Thymus (tissue), 14 donors: ENCODE measurements at places on chromosomes 3 and 15.

DNA sequence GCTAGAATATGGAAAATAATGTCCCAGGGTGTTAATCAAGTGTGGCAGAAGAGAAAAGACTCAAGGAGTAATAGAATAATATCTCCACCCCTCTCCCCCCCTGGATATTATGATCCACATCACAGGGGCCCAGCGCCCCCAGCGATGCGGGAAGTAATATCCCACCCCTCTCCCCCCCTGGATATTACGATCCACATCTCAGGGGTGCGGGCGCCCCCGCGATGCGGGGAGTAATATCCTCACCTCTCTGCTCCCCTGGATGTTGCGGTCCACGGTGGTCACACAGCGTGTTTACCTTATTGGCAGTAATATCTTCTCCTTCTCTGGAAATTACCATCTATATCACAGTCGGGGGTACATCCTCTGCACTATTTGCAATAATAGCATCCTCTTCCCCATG is 97.1 kb upstream of the OSBPL11 start:
- DNase-seq: no peak
- no peaks in the 10 kb centered on the region for H3K27me3 ChIP-seq
- H3K4me1 ChIP-seq: no peaks in the 10 kb centered on the region
- H3K27ac ChIP-seq: no peak overlapping the region
- no peaks in the 10 kb centered on the region for H3K36me3 ChIP-seq

DNA sequence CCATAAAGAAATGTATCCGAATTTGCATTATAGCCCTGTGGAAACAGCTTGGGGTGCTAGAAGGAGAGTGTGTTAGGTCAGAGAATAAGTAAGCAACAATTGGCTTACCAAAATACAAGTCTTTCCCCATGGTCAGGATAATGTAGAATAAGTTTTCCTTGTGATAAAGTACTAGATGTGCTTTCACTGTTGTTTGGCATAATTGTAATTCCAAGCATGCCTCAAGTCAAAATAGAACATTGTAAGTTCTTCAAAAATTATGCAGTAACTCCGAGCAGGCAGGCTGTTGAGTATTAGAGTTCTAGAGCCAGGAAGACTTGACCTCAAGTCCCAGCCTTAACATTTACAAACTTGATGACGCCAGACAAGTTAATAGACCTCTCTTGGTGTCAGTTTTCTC is 242.0 kb downstream of the TUSC7 start:
- H3K4me3 ChIP-seq: no peak overlapping the region
- no peak overlapping the region for H3K27ac ChIP-seq
- no peaks in the 10 kb centered on the region for H3K36me3 ChIP-seq
- H3K27me3 ChIP-seq: no peaks in the 10 kb centered on the region
- no peaks in the 10 kb centered on the region for H3K4me1 ChIP-seq
- DNase-seq: no peak

- no peak for DNase-seq
- peaks cover 7% of the 10 kb centered on the region for H3K36me3 ChIP-seq
- H3K27me3 ChIP-seq: no peaks in the 10 kb centered on the region
- H3K27ac ChIP-seq: no peak overlapping the region
Measured at GRCh38 chr15:100002086-100002620, 268.9 kb upstream of the LYSMD4 start.

- no peak overlapping the region for H3K27ac ChIP-seq
- no peak for DNase-seq
- H3K4me1 ChIP-seq: no peaks in the 10 kb centered on the region
- H3K27me3 ChIP-seq: no peaks in the 10 kb centered on the region
Measured at GRCh38 chr3:99330924-99331532, 307.4 kb upstream of the COL8A1 start.
